CD4-positive, alpha-beta T cell treated with Interleukin-6 at 100 ng/mL for 8 hours (primary cell): ENCODE measurements at places on chromosomes 2 and 18.

DNA sequence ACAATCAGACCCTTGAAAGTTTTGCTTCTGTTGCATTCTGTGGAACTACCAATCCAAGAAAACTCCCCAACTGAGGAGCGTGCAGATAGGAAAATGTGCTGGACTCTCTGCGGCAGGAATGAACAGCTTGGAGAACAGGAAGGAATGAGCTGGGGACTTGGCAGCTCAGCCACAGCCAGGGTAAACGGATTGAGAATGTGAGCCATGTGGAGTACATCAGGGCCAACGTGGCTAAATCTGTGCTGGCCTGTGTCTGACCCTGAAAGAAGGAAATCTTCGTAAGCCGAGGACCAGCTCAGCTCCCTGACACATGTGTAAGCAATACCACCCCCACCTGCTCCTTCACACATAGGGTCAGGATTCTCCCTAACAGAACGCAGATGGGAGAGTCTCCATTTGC lies 1023.7 kb downstream of the BCL11A start:
- DNase-seq: no peak

- DNase-seq: no peak
Observed at GRCh38 chr18:23077493-23078256, 57.6 kb upstream of the CABLES1 start.

DNA sequence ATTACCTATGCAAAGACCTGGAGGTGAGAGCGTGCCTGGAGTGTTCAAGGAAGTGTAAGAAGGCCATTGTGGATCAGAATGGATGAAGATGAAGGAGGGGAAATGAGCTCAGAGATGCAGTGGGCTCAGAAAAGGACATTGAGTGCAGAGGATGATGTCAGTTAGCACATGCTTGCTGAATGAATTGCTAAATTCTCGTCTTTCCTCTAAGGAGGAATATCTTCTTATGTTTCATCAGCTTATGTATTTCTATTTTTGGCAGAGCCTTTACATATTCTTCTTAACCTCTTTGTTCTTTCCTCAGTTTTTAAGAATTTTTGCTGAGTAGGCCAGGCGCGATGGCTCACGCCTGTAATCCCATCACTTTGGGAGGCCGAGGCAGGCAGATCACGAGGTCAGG lies 30.9 kb downstream of the FAM171B start:
- no peak for DNase-seq

DNA sequence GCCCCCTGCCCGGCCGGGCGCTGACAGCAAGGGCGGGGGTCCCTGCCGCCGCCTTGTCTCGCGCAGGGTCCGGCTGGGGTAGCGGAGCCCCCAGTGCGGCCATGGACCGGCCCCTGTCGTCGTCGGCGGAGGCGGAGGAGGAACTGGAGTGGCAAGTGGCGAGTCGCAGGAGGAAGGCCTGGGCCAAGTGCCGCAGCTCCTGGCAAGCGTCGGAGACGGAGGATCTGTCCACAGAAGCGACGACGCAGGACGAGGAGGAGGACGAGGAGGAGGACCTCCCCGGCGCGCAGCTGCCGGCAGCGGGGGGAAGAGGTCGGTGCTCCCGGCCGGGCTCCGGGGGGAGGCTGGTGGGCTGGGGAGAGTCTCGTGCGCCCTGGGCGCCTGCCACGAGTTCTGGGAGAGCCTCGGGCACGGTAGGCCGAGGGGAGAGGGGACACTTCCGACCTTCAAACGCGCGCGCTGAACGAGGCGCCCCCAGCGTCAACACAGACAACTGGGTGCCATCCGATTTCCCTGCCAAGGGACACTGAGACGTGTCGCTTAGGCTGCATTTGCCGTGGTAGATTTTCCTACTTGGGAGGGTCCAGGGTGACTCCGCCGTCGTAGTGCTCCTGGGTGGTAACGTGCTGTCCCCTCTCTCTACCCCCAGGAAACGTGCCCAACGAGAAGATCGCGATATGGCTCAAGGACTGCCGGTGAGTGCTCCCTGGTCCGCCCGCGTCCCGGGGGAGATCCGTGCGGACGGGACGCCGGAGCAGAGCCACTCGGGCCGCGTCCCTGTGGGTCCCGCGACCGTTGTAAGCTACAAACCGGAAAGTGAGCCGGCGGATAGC lies 652 bp downstream of the ITPRID2 start:
- peak; percentile 43 for DNase-seq

GRCh38 chr2:19801367-19802080 lies 100.3 kb downstream of the TTC32 start:
- no peak for DNase-seq

GRCh38 chr18:6566338-6566911 lies 151.7 kb upstream of the L3MBTL4 start:
- no peak for DNase-seq

GRCh38 chr18:10563886-10564285 lies 38.1 kb downstream of the NAPG start:
- no peak for DNase-seq

GRCh38 chr2:44547718-44548117 lies 186.0 kb downstream of the CAMKMT start:
- DNase-seq: no peak

DNA sequence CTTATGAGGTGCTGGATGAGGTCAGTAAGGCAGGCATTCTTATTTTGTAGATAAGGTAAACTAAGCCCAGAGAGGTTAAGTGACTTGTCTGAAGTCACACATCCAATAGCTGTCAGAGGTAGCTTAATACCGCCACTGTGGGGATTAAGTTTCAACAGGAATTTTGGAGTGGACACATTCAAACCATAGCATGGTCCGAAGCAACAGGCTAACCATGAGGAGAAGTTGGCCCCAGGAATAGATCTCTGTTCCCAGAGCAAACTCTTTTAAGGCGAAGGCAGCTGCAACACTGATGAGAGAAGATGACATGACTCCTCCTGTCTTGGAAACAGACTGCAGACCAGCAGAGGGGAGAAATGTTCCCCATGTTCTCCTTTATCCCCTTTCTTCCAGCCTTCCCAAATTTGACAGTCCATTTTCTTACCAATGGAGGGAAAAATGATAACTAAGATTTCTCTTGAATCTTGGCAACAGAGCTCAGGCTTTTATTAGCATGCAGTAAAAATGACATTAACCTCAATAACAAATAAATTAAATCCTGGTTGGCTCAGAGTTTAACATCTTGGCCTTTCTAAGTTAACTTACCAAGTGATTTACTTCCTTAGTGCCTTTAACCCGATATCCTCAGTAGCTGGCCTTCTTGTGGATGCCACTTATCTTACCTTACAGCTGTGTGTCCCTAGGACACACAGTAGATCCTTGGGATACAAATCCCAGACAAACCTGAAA lies 67.9 kb upstream of the STPG4 start:
- DNase-seq: no peak
